ENCODE measurements at places on chromosomes 13 and 19.

- no peak for DNase-seq
These were observed 106.5 kb downstream of the TEX26 start for GRCh38 chr13:31038834-31039552.

- no peak for DNase-seq
These were observed 30.6 kb upstream of the IGSF23 start for GRCh38 chr19:44582581-44583265.

- DNase-seq: no peak
These were observed 526.9 kb downstream of the RFC3 start for GRCh38 chr13:34344816-34345215.

DNA sequence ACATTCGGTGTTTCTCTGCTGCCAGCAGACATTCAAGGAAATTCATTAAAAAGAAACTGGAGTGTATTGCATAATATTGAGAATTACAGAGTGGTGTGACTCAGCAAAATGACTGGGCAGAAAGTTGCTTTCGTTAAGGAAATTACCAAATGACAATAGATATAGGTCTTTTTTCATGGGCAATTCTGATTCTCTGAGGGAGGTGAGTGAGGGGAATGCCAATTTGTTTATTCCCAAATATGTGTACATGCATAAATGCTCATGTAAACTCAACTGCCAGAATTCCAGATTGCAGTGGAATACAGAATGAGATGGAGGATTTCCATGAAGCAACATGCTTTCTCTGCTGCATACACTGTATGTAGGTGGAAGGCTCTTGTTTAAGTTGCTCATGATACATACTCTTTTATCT is 1730.1 kb downstream of the SLITRK5 start:
- no peak for DNase-seq

DNA sequence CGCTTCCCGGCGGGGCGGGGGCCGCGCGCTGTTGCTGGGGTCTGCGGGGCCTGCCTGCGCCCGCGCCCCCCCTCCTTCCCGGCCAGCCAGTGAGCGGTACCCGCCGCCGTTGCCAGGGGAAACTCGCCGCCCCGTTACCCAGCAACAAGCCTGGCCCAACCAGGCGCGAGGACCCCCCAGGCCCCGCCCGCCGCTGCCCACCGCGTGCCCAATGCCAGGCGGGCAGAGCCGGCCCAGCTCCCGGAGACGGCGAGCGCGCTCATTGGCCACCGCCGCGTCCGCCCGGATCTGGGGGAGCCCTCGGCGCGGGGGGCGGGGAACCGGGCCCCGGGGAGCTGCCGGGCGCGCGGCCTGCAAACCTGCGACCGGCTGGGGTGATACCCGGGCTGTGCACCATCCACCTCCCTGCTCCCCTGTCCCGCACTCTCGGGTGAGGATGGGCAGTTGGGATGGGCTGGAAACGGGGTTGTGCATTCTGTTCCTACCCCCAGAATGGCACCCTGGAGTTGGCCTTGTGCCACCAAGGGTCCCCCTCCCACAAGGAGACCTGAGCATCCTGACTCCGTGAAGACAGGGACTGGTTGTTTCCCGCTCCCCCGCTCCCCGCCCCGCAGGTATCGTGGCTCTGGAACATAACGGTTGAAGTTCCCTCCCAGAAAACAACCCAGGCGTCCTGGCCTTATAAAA is 8.8 kb upstream of the BBC3 start:
- DNase-seq: peak; percentile 68

DNA sequence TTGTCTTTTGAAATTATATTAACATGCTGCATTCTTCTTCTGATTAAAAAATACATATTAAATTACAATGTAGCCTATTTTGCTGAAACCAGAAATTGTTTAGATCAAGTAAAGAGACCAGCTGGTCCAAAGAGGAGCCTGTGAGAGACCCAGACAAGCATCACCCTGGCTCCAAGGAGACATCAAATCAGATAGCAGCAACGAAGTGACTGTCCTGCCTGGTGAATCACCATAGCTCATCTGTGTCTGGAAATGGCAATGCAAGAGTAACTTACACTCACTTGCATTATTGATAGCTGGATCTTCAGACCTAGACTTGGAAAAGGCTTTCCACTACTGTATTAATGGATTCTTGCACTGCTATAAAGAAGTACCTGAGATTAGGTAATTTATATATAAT is 169.1 kb downstream of the KCTD12 start:
- no peak for DNase-seq

- DNase-seq: no peak
These were observed 866.3 kb upstream of the SPRY2 start for GRCh38 chr13:81207231-81207630.

DNA sequence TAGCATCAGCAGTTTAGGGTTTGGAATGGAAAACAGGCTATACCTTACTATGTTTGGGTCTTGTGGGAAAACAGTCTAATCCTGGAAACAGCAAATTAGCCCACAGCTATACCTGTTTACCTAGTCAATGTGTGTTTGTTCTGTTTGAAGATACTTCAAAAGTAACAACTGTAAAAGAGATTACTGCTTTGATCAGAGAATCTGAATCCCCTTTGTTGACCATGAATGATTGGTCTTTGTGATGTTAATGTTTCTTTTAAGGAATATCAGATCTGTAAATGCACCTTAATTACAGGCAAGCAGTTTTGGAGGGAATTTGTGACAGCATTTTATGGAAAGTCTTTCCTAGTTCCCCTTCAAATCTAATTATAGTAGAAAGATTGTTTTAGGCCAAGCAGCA is 20.7 kb upstream of the KLF5 start:
- DNase-seq: no peak

DNA sequence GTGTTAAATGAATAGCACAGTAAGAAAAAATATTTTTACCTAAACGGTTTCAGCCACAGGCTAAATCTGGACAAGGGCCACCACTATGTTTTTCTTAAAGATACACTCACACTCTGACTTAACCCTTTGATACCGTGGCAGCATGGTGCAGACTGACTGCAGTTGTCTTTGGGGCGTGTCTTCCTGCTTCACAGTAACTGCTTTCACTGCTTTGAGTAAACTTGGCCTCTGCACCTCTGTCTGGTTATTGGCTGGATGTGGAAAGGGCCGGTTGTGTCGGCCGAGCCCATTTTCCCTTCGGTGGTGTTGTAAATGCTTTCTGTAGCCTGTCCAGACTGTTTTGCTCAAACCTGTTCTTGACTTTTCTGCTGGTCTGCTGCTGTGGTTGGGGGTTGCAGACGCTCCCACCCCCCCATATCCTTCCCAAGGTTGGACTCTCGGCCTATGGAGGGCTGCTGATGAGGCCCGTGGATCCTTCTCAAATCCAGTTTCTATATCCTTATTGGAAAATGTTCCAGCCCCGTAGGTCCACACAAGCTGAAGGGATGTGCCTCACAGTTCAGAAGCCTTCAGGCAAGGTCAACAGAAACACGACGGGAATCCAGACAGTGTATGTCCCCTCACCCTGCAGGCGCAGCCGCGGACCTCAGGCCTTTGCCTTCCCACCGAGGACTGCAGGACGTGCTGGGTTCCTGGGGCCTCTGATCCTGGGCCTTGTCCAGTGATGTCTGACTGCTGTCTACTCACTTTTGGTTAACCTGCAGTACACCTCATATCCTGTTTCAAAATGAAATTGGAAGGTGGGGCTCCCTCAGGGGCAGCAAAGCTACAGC is 90.2 kb upstream of the RNF113B start:
- DNase-seq: no peak

GRCh38 chr19:11534538-11534937 is 4.1 kb upstream of the CNN1 start:
- no peak for DNase-seq

DNA sequence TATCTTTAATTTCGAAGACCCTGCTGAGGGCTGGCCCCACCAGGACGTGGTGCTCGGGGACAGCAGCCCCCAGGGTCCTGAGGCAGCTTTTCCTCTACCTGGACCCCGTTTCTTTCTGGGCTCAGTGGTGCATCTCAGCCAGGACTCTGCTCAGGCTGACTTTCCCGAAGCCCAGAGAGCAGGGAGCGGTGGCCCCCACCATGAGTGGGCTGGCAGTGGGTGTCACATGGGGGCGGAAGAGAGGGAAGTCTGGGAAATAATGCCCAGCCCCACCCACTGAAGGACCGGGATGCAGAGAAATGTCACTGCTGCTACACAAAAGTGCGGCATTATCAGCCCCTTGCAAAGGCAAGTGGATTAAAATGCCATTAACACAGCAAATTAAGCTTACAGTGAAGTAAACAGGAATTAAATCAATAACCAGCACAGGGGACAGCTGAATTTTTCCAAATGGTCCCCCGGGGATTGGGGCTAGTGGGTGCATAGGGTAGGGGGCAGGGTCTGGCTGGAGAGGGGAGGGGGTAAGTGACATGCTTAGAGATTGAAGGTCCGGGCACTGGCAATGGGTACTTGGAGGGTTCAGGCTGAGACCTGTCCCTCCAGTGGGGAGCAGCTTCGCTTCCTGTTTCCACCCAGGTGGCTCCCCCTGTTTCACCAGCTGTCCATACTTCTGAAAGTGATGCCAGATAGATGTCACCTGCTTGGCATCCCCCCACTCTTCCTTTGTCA is 177.3 kb downstream of the URI1 start:
- no peak for DNase-seq

GRCh38 chr13:34805347-34805746 is 136.7 kb upstream of the NBEA start:
- DNase-seq: no peak

DNA sequence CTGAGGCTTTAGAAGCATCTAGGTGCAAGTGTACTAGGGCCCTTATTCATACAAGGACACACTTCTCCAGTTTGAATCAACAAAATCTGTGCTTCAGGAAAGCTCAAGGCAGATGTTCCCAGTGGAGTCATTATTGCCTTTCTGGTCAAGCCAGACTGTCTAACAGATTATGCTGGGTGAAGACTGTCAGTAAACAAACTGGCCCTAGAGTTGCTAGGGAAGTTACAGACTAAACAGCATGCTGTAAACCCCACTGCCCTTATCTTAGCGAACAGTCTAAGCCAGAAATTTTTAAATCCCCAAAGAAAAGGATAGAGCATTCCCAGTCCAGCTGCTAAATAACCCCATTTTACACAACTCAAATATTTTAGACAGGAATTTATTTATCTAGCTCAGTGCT is 1701.3 kb upstream of the PRR20A start:
- DNase-seq: no peak

DNA sequence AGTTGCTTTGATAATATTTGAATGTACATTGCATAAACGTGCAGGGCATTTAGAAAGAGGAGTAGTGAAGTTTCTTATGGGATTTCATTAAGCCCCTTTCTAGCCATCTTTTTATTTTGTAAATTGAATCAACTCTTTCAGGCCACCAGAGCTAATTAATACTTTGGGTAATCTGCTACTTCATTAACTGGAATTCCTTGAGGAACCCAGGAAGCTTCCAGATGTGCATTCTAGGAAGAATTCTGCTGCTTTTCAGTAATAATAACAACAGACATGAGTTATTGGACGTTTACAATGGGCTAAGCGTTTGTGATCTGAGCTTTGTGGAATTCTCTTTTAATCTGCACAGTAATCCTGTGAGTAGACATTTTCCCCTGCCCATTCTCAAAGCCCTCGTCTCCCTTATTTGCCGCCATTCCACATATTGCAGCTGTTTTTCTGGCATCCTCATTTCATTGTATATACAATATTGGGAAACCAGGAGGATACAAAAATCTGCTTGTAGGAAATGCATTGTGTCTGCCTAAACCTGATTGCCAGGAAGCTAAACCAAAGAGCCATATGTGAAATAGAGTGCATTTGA is 103.9 kb downstream of the HS6ST3 start:
- no peak for DNase-seq

GRCh38 chr19:16139752-16140151 is 3.7 kb upstream of the HSH2D start:
- DNase-seq: no peak

DNA sequence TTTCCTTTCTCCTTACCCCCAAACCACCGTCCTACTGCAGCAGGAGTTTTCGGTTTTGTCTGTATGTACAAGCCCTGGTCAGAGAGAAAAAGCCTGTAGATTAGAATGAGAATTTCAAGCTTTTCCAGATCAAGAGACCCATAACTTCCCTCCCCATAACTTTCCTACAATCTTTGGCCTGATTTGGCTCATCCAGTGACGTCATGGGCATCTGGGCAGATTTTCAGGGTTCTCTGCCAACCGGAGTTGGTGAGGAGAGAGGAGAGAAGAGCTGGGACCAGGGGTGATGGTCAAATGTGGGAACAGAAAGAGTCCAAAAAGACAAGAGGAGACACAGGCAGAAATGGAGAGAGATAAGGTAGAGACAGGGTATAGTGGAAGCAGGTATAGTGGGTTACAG is 10.5 kb downstream of the IZUMO2 start:
- DNase-seq: no peak

DNA sequence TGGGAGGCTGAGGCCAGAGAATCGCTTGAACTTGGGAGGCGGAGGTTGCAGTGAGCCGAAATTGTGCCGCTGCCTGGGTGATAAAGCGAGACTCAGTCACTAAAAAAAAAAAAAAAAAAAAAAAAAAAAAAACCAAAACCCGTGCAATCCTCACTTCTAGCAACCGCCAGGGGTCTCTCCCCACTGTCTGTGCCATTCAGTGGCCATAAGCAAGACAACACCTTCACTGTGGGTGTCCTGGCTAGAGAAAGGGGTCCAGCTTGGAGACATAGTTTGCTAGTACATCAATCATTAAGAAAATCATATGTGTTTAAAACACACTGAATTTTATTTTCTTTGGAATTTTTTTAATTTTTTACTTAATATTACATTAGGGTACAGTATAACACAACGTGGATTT is 68.2 kb downstream of the RASL11A start:
- DNase-seq: no peak

- DNase-seq: no peak
These were observed 17.1 kb downstream of the GPATCH1 start for GRCh38 chr19:33098055-33098534.

DNA sequence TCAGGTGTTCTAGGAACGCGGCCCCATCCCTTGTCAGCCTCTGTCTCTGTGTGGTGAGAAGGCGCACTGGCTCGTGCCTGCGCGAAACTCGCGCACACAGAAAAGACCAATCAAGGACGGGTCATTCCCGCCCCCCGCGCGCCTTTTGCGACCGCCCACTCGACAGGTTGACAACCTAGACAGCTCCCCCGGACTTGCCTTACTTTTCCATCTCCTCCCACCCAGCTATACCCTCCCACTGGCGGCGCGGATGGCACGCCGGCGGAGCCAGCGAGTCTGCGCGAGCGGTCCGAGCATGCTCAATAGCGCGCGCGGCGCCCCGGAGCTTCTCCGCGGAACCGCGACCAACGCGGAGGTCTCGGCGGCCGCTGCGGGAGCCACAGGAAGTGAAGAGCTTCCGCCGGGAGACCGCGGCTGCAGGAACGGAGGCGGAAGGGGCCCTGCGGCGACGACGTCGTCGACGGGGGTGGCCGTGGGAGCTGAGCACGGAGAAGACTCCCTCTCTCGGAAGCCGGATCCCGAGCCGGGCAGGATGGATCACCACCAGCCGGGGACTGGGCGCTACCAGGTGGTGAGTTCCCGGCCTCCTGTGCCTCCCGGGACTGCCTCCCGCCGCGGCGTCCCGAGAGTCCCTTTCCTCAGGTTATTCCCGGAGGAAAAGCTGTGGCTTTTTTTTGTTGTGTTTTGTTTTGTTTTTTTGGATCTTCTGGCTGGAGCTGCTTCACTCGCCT is at the start of gene NDFIP2:
NDFIP2 (plus strand) TSS at position 202 of the 731 bp plus-strand sequence; CDS start at position 251, 49 bp downstream.
- DNase-seq: peak; percentile 42

DNA sequence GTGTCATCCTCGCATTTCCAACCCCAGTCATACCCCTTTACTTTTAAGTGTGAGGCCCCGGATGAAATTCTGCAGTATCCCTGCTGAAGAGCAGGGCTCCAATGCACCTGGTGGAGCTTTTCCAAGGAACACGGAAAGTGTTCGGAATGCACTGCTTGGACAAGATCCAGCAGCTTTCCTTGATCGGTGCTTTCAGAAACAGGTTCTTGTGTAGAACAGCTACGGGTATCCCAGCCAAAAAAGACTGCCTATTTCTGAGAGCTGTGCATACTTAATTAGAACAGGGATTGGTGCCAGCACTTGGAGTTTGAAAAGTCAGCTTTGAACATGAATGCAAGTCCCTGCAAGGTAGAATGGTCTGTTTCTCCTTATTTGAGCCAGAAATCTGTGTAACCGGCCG is 87.2 kb upstream of the C1QTNF9B start:
- DNase-seq: no peak

All from amygdala (tissue), 56 donors.